ENCODE measurements at places on chromosomes 16 and 17. TPM values are rescaled to one million over a fixed set of nuclear protein-coding genes. Genes with fewer than 3 reads are reported as not detected.

DNA sequence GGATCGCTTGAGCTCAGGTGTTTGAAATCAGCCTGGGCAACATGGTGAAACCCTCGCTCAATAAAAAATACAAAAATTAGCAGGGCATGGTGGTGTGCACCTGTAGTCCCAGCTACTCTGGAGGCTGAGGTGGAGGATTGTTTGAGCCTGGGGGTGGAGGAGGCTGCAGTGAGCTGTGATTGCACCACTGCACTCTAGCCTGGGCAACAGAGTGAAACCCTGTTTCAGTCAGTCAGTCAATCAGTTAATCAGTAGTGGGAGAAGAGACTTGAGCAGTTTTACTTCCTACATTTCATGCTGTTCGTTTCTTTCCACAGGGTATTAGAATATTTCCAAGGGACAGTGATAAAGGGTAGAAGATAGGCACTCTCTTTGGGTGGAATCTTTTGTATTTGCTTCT is 8.8 kb downstream of the MAP3K3 start:
- DNase-seq, result no peak

DNA sequence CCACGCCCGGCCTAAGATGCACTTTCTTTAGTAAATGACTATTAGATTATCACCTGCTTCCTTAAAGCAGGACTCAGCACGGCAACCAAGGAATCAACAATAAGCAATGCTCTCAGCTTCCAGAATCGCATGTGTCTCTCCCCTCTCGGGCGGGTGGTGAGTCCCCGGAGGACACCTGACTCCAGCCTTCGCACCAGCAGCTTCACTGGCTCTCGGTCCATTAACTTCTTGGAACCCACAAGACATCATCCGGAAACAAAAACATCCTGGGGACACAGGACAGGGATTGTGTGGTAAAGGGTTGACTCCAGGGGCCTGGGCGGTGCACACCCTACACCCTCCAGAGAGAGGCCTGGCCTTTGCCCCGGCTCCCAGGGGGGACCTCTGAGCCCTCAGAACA is 22.7 kb downstream of the UTS2R start:
- DNase-seq, result no peak

LRRC36 gene
- total RNA-seq, result not detected

ANKFN1 gene
- not detected for total RNA-seq

KRT36 gene
- total RNA-seq, result not detected

GRCh38 chr16:9061358-9061813 is 30.1 kb upstream of the HAPSTR1 start:
- no peak for DNase-seq

DNA sequence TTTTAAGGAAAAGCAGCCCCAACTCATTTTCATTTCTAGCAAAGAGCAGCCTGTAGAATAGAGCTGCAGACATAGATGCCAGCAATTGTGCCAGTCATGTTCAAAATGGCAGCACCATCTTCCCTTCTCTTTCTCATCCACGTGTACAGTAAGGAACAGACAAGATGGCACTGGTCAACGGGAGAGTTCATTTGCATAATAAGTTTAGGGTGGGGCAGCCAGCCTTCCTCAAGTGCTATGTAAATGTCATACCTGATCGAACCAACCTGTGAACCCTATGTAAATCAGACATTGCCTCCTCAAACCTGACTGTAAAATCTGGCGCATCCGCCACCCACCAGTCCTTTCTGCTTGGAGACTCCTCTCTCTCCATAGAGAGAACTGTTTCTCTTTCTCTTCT is 150.0 kb upstream of the CDH13 start:
- no peak for DNase-seq

DNA sequence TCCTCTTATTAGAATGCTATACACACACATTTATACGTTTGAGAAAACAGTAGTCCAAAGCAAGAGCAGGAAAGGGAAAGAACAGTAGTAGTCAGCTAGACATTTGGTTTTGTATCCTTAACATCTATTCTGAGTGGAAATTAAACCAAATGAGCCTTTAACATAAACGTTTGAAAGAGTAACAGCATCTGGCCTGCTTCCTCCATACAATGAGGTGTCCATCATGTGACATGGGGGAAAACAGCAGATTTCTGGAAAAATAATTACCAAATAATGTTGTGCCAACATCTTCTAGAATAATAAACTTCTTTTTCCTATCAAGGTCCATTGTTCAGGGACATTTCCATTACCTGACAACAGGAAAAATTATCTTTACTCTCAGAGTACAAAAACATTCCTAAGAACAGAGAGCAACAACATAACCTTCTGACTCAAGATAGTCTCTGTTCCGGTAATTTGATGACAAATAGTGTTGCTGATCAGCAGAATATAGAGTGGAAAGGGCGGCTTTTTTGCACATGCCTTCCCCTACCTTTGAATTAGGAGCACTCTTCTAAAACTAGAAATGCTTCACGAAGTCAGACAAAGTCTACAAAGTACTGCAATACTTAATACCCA is 20.2 kb downstream of the CYTH1 start:
- no peak for DNase-seq

DNA sequence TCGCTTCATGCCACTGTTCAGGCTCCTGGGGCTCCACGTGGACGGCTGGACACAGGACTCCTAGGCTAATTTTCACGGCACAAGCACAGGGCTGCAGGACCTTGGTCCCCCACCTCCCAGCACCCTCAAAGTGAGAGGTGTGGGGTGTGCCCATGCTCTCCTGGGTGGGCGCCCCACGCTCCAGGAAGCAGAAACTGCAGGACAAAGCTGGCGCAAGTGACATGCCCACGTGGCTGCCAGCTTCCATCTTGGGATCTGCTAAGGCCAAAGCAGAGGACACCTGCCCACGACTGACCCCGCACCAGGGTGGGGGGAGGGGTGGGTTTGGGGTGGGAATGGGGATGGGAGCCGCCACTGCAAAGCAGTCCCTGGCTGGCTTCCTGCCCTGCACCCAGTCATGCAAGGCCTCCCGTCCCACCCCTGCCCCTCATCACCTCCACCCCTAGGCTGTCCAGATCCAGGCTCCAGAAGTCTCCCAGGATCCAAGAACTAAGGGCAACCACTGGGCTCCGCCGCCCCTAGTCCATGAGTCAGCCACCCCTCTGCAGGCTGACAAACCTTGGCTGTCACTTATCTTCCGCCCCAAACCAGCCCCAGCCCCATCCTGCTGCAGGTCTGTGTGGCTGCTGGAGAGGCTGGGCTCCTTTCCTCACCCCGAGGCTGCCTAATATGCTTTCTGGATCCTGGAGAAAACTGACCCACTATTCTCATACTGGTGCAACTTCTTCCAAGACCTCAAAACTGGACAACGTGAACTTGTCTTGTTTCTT is 11.1 kb downstream of the USP6 start:
- DNase-seq, result no peak

GRCh38 chr17:70089513-70090148 is 14.6 kb downstream of the KCNJ16 start:
- DNase-seq, result no peak

- no peak for DNase-seq
Observed at GRCh38 chr17:40427002-40427491, 9.4 kb upstream of the TOP2A start.

DNA sequence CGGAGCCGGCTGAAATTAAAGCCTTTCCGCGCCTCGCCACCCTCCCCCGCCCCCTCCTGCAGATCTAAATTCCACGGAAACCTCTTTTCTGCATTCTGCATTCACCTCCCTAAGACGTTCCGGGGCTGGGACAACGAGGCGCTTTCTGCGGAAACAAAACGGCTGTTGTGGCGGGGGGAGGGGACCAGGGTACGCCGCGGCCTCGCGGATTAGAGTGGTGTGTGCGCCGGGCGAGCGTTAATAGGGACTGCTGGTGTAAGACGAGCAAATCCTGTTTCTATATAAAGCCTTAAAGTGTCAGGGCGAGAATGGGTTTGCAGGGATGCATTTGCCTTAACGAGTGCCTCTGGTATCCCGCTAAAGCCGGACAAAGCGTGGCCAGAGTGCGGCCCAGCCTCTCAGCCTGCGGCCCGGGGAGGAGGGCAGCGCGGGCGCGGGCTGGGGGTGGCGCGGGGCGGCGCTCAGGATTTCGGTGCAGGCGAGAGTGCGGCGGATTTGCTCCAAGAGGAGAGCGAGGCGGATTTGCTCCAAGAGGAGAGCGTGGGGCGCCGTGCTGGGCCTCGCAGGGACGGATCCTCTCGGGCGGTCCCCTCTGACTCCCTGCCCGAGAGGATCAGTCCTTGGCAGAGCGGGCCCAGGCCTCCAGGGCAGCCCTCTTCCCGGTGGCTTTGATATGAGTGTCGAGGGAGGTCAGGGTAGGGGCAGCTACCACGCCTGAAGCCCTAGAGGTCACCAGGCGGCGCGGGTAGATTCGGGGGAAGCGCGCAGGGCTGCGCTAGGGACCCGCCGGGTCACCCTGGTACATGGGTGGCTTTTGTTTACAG is 5.1 kb downstream of the BAHCC1 start:
- no peak for DNase-seq

DNA sequence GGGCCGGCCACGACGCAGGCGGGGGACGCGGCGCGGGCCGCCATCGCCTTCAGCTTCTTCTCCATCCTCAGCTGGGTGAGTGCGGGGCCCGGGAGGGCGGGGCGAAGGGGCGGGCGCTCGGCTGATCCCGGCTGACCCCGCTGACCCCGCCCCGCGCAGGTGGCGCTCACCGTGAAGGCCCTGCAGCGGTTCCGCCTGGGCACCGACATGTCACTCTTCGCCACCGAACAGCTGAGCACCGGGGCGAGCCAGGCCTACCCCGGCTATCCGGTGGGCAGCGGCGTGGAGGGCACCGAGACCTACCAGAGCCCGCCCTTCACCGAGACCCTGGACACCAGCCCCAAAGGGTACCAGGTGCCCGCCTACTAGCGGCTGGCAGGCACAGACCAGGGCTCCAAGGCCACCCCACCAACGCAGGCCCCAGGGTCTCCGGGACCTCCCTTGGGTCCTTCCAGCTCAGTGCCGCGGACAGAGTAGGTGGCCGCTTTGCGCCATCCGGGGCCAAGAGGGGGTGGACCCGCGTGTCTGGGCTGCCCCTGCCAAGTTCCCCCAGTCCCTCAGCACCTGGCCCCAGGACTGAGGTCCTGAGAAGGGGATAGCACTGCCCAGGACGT is 3.0 kb downstream of the SYNGR3 start:
- no peak for DNase-seq

CDC6 gene
- 94.0 TPM for total RNA-seq

TBC1D3G gene
- total RNA-seq, result not detected

DNA sequence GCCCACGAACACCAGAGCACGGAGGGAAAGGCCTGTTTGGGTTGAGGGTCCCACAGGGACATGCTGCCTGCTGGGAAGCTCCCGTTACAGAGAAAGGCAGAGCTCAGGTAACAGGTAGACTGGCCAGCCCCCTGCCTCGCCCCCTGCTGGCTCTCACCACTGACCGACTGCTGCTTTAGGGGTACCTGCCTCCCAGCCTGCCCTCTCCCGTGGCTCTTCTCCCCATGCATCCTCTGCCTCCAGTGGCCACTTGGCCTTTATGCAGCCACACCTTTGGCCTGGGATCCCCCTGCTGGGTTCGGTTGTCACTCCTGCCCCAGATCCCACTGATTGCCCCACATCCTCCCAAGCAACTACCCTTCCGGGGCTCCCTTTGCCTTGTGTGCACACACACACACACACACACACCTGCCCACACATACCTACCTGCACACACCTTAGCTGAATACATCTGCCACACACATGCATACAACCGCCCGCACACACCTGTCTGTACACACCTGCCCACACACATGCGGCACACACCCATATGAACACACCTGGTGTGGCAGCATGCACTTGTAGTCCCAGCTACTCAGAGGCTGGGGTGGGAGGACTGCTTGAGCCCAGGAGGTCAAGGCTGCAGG is 7.1 kb downstream of the MCRIP1 start:
- no peak for DNase-seq

TEX19 gene
- total RNA-seq, result 0.38 TPM

SPNS2 gene
- 0.33 TPM for total RNA-seq

- DNase-seq, result no peak
Observed at GRCh38 chr16:79811541-79811940, 211.0 kb upstream of the MAF start.

DNA sequence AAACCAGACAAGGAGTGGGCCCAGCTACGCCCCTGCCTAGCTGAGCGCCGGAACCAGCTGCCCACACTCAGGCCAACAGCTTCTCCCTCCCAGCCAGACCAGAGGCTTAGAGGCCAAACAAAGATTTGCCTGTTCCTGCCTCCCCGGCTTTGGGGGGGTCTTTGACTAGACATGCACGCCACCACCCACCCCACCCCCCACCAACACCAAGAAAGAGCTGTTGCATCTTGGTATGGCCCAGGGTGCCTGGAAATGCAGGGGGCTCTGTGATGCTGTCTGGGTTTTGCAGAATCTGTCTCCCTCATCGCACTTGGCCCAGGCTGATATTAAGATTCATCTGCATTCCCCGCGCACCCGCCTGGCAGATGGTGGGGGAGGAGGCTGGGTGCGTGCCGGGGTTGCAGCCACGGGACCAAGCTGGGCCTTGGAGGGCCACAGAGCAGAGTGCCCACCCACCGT is 1.3 kb upstream of the NXPH3 start:
- DNase-seq, result no peak

DNA sequence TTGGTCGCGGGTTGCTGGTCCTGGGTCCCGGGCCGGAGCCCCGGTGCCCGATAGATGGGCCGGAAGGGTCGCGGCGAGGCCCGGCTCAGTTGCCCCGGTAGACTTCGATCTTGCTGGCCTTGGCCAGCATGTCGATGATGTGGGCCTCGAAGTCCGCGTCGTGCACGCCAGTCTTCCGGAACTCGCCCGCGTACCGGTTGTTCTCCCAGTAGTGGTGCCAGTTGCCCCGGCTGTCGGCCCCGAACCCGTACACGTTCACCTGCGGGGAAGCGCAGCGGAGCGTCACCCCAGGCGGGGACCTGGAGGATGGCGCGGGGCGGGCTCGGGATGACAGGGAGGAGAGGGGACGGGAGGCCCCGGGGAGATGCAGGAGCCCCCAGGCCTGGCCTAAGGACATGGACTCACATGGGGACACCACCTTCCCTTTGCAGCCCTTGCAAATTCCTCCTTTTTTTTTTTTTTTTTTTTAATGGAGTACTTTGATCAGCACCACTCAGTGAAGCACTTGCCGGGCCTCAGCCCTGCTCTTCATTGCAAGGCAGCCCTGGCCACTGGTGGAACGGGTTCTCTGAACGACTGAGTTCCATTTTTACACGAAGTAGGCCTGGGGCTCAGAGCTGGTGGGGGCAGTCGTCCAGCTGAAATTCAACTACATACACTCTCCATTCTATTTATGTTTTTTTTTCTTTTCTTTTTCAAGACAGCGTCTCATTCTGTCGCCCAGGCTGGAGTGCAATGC is 35.1 kb downstream of the DDX19A start:
- no peak for DNase-seq
